SK-N-SH (cell line): ENCODE measurements at places on chromosomes 4 and X.

GRCh38 chrX:153700376-153700945, 12.7 kb downstream of the SLC6A8 start:
- H3K4me3 ChIP-seq = no peak overlapping the region
- DNase-seq = no peak
- H3K27me3 ChIP-seq = peaks cover 9% of the 10 kb centered on the region; the same call in 1 of the 2 replicates

GRCh38 chr4:622996-623913, 2.1 kb upstream of the PDE6B start:
- no peak for DNase-seq
- no peak overlapping the region for H3K27ac ChIP-seq
- peaks cover 13% of the 10 kb centered on the region; the same call in 1 of the 2 replicates for H3K27me3 ChIP-seq
- H3K4me3 ChIP-seq = no peak overlapping the region
- H3K36me3 ChIP-seq = no peaks in the 10 kb centered on the region
- no peaks in the 10 kb centered on the region for H3K4me1 ChIP-seq

DNA sequence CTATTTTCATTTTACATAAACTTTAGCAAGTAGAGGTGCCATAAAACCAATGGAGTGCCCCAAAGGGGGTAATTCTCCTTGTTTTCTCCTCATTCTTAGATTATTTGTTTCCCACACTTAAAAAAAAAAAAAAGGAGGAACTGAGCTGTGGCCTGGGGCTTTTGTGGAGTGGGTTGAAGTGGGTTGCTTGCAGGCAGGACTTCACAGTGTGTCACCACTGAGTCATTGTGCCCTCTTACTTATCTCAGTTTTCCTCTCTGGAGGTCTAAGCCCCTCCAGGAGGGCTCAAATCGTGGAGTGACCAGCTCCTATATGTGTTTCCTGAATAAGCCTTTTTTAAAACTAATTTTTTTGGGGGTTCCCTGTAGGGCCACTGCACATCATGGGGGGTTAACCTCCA, 69.0 kb downstream of the SLC16A2 start:
- H3K36me3 ChIP-seq = no peaks in the 10 kb centered on the region
- H3K27ac ChIP-seq = no peak overlapping the region
- H3K4me3 ChIP-seq = no peak overlapping the region

GRCh38 chrX:31136144-31136611, 64.3 kb upstream of the FTHL17 start:
- no peaks in the 10 kb centered on the region for H3K4me1 ChIP-seq
- DNase-seq = no peak
- no peak overlapping the region for H3K4me3 ChIP-seq
- H3K27ac ChIP-seq = no peak overlapping the region
- no peaks in the 10 kb centered on the region for H3K27me3 ChIP-seq

GRCh38 chr4:181853881-181854511, 389.2 kb upstream of the TENM3 start:
- H3K27ac ChIP-seq = no peak overlapping the region
- H3K36me3 ChIP-seq = no peaks in the 10 kb centered on the region
- DNase-seq = peak; percentile 39
- no peak overlapping the region for H3K4me3 ChIP-seq
- H3K27me3 ChIP-seq = no peaks in the 10 kb centered on the region

DNA sequence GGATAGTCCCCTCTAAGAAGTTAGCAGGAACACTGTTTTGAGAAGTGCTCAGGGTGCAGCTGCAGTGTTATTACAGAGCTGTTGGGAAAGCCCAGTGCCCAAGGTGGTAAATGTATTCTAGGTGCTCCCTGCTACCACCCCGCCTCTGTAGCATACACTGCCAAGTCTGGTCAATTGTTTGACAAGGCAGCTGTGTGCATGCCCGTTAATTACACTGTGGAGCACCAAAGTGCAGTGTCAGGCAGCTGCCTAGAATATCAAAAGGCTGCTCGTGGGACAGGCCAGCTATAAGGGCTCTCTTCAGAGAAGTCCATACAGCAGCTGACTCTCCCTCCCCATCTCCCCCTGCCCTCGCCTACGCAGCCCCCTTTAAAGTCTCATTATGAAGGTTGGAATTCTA, 99.9 kb upstream of the KLHL13 start:
- peaks cover 9% of the 10 kb centered on the region for H3K4me1 ChIP-seq
- H3K27me3 ChIP-seq = no peaks in the 10 kb centered on the region
- no peak overlapping the region for H3K4me3 ChIP-seq

GRCh38 chr4:1329408-1330371, 17.3 kb upstream of the UVSSA start:
- no peaks in the 10 kb centered on the region for H3K4me1 ChIP-seq
- H3K36me3 ChIP-seq = peaks cover 11% of the 10 kb centered on the region
- H3K4me3 ChIP-seq = no peak overlapping the region
- H3K27ac ChIP-seq = no peak overlapping the region
- H3K27me3 ChIP-seq = no peaks in the 10 kb centered on the region
